ENCODE measurements at places on chromosomes 5 and 9. TPM values are rescaled to one million over a fixed set of nuclear protein-coding genes. Genes with fewer than 3 reads are reported as not detected.
A peak's percentile ranks its signal among the peaks of the same experiment; 100 is the strongest.

DNA sequence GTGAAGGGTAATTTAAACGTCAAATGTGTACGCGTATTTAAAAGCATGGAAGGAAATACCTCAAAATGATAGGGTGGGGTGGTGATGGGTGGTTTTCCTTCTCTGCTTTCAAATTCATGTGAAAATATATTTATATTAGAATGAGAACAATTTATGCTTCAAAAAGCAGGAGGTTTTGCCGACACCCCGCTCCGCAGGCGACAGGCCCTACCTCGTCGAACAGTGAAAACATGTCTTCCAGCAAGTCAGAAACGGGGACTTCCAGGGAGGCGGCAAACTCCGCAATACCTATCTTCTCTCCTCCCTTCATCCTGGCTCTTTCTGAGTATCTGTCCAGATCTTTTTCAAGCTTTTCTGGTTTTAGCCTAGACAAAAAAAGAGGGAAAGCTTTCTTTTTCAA, 28.5 kb upstream of the SLC6A3 start:
- no peak for DNase-seq

GMCL2 gene
- polyA plus RNA-seq = not detected

MRPL50 gene
- polyA plus RNA-seq = 12.3 TPM

DNA sequence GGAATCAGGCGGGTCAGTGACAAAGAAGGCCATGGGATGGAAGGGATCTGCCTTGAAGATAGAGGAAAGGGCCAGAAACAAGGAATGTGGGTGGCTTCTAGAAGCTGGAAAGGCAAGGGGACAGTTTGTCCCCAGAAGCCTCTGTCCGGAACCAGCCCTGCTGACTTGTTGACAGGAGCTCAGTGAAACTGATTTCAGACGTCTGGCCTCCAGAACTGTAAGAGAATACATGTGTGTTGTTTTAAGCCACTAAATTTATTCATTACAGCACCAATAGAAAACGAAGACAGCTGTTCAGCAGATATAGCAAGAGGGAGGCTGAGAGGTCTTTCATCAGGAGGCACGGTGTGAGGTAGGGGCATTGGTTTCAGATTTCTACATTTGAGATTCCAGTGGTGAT, 422.5 kb downstream of the KDM4C start:
- no peak for DNase-seq

GRCh38 chr5:154487541-154487940, 9.5 kb upstream of the HAND1 start:
- DNase-seq = no peak

DNA sequence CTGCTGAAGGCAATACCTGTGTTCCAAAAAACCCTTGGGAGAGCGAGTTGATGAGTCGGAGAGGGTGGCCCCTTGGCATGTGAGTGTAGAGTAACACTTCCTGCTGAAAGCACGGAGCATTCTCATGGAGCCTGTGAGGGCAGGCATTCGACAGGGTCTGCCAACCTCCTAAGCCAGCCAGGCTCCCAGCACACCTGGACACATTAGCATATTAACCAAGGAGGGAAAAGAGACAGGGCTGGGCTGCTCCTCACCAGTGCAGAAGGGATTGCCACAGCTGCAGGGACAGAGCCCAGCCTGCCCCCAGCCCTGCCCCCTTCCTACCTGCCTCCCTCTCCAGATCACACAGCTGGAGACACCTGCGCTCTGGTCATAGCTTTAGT, 46.4 kb upstream of the SEMA4D start:
- no peak for DNase-seq

ABO gene
- not detected for polyA plus RNA-seq

- no peak for DNase-seq
These were observed 334.5 kb downstream of the DTWD2 start for GRCh38 chr5:118653872-118654271.

DNA sequence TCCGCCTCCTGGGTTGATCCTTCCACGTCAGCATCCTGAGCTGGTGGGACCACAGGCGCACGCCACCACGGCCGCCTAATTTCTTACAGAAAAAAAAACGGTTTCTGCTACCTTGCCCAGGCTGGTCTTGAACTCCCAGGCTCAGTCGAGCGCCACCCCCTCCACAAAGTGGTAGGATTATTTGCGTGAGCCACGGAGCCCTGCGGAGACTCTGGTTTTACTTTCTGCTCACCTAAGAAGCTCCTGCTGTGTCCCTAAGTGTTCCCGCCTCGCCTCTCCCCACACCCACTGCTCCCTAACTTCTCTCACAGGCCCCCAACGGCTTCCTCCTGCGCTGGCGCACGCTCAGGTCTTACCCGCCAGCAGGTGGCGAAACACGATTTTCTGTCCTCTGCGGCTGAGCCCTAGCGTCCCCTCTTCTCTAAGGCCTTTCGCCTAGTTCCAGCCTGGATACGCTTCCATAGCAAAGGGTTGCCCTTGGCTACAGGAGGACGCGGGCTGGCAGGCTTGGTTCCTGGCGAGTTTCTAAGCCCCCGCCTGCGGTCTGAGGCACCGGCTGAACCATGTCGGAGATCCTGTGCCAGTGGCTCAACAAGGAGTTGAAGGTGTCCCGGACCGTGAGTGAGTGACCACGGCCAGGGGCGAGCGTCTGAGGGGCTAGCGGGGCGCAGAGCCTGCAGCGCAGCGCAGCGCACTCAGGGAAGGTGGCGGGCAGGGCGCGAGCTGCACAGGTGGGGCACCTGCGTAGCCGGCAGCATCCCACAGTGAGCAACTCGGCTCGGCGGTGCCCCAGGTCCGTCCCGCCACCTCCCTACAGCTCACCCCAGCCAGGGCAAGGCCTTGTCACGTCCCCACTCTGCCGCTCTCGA, at the start of gene SPEF2:
Gene SPEF2, plus strand, starts transcription at position 429 of the 869 bp plus-strand sequence. Its CDS starts 135 bp downstream, at position 564.
- DNase-seq = peak; percentile 68

GRCh38 chr5:76207120-76207519, 123.9 kb downstream of the SV2C start:
- no peak for DNase-seq

DNA sequence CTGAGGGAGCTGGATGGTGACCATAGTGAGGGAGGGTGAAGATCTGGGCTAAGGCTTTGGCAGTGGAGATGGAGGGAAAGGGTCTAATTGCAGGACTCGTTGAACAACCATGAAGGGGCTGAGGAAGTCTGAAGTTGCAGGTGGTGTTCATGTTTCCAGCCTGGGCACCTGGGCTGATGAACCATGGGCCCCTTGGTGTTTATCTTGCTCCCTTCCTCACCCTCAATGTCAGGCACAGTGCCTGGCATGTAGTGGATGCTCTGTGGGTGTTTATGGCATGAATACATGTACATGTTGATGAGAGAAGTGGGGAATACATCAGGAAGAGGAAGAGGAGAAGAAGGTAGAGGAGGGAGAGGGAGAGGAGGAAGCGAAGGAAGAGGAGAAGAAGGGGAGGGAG, 31.3 kb upstream of the COL15A1 start:
- no peak for DNase-seq

OR1Q1 gene
- polyA plus RNA-seq = not detected

- DNase-seq = no peak
These were observed 209.4 kb upstream of the IL12B start for GRCh38 chr5:159539678-159540077.

- no peak for DNase-seq
These were observed 60.1 kb upstream of the TGFBR1 start for GRCh38 chr9:99044827-99045226.

DNA sequence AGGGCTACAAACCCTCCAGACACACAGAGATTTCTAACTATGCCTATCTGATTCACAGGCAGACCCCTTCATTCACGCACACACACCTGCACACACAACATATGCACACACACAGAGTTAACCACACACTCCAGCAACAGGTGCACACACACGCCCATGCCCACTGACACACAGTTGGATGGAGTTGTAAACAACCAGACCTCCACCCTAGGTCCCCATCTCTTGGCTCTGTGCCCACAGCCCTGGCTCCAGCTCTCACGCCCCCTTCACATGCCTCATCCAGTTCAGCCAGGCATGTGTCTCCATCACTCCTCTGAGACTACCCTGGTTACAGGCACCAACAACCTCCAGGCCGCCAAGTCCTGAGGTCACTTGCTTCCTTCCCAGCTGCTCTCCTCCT, 61.1 kb downstream of the PSD2 start:
- no peak for DNase-seq

TLX3 gene
- not detected for polyA plus RNA-seq

CENPK gene
- polyA plus RNA-seq = 18.7 TPM

DNA sequence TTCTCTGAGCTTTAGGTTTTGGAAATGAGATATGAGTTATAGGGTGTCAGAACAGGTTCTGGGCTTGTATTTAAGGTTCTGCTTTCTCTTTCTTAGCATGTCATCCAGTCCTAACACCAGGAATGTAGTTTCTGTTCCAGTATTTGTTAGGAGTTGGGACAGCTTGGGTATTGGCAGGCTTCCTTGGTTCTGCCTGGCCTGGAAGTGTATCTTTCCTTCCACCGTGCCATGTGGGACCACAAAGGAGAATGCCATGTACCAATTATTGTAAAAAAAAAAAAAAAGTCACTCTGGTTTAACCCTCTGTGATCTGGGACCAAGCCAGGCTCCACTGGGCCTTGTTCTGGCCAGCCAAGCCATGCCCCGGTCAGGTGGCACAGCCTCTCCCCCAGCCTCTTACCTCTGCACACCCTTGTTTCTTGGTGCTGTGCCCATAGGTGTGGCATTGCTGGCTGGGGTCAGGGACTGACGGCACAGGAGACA, 47.8 kb downstream of the ARHGAP26 start:
- no peak for DNase-seq

SLCO6A1 gene
- polyA plus RNA-seq = not detected

DNA sequence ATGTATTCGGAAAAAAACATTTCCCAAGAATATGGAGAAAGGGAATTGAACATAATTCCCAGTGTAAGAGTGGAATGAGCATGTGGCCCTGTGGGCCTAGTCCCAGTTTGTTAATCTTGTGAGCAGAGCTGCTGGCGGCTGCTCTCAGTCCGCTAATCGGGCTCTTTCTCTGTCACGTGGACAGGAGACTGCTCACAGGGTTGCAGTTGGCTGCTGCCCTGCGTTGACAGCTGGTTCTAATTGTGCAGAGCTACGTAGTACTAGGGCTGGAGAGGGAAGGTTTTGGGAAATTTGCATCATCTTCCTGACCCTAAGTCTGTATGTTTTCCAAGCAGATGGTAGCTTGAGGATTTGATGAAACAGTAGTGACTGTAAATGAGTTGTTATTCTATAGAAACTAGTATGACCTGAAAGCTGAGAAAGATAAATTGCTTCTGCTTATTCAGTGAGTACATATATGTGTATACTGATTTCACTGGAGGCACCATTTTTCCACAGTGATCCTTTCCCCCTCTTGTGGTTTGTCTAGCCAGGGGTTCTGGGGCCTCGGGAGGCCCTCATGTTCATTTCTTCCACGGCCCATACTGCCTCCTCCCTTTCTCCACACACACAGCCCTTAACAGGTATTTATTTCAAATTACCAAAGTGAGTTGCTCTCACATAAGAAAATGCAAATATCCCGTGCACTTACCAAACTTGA, 100.6 kb downstream of the ANGPTL2 start:
- no peak for DNase-seq

DNA sequence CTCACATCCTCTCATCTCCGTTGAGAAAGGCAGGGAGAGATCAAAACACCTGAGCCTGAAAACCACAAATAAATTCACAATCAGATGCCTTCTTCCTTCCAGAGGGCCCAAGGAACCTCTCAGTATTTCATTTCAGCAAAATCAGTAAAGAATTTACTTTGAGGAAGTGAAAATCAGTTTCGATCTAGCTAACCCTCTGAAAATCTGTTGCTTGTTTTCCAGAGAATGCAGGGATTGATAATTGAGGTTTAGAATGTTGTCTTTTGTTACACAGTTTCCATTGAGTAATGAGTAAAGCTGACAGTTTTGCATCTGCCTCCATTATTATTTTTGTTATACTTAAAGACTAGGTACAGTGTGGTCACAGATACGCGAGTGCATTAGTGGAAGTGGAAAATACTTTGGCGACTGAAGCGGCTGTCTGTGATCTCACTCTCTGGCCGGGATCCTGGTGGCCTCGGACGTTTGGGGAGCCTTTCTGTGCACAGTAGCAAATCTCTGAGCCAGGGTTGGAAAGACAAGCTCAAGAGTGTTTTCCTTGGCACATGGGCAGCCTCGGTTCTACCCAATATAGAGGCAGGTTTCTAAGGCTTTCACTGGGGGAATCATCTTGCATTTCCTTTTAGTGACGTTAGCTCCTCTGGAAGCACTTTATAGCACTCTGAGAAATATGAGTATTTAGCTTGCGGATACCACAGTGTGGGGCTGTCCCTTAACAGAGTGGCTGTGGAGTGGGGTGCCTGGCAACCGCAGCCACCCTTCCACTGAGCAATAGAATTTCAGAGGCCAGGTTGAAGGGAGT, 32.2 kb upstream of the ANGPTL2 start:
- DNase-seq = no peak

NAIP gene
- polyA plus RNA-seq = 0.76 TPM

PDCD1LG2 gene
- 9.2 TPM for polyA plus RNA-seq

GRCh38 chr5:142222866-142223558, 101.8 kb downstream of the SPRY4 start:
- DNase-seq = no peak

TPM2 gene
- polyA plus RNA-seq = 318 TPM

DNA sequence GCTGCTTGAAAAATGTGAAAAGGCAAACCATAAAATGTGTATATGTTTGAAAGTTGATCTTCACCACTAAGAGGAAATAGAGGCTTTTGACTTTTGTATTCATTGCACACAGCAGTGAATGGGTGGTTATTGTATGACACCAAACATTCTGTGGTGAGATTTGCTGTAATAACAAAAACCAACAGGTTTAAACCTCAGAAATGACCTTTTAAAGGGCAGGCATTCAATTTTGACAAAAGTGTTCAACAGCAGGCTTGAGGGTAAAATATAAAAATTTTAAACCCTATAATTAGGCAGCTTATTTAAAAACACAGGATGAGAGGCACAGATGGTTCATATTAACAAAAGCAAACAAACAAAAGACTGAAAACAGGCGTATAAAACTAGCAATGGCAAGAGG, 128.1 kb upstream of the NUDT12 start:
- DNase-seq = no peak

KCNIP1 gene
- not detected for polyA plus RNA-seq

C9orf153 gene
- polyA plus RNA-seq = 0.09 TPM

DNA sequence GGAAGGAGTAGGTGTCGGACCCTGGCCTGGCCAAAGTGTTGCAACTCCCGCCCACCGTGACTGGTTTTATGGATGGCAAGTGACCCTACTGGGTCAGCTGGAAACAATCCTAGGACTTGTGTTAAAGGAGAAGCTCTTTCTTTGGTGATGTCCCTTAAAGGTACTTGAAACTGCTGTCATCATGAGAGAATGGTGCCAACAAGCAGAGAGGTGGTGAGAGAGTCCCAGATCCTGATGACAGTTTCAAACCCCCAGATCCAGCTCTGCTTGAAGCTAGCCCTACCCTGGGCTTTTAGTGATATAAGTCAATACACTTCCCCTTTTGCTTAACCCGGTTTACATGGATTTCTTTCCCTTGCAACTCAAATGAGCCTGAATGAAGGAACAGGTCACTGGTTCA, 72.5 kb upstream of the UBTD2 start:
- DNase-seq = no peak

Data from foreskin keratinocyte (primary cell).